ENCODE measurements at places on chromosomes 2 and 18.

DNA sequence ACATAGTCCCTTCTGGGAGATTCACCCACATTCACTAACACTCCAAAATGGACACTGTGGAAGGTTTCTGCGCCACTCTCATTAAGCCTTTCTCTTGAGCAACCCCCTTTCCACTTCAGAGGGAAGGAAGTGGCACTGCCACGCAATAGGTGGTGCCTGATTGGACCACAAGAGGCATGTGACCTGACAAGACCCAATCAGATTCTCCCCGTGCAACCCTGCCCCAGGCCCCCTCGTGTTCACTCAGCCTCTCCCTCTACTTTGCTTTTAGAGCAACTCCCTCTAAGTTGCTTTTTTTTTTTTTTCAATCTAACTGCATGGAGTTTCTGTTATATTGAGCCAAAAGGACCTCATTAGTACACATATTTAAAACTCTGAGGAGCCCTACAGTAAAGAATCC, 158.0 kb downstream of the EN1 start:
- DNase-seq, result no peak

- no peak for DNase-seq
Observed at GRCh38 chr2:122704109-122704563, 948.7 kb downstream of the TSN start.

- DNase-seq, result no peak
Observed at GRCh38 chr2:37111958-37112357, 27.6 kb downstream of the GPATCH11 start.

- DNase-seq, result peak; percentile 60
Observed at GRCh38 chr2:166180951-166181812, 53.4 kb upstream of the SCN1A start.

DNA sequence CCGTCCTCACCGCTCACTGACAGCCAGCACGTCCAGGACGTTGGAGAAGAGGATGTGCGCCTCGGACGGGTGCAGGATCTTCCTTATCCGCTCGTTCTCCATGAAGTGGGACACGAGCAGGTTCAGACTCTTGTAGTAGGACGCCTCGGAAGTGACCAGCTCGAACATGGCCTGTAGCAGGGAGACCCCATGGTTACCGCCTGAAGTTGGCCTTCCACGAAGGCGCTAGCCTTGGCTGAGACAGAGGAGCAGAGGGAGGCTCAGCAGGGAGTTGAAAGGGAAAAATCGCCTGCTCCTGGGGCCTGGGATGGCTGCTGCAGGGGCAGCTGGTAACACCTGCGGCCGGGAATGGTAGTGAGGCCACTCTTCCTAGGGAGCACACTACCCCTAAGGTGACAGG, 24.7 kb downstream of the SNORC start:
- DNase-seq, result no peak

- DNase-seq, result no peak
Observed at GRCh38 chr2:81714817-81715216, 1410.3 kb upstream of the LRRTM1 start.

- no peak for DNase-seq
Observed at GRCh38 chr18:74616494-74616893, 18.8 kb downstream of the ZNF407 start.

DNA sequence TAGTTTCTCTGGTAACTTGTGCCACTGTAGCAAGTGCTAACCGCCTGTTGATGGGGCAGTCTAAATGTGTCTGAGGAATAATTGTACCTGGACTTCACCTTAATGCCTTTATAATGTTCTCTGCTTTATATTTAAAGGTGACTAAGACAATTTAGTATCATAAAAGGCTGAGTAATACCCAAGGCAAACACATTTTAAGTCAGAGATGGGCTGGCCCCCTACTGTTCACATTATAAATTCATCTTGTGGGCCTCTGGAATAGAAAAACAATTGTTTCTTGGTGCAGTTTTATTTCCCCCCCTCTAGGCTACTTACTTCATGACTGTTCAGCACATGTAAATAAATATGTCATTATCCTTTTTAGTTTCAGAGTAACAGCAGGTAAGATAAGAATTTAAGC, 559.3 kb upstream of the PIK3C3 start:
- DNase-seq, result no peak

- no peak for DNase-seq
Observed at GRCh38 chr2:119065146-119065545, 93.4 kb downstream of the C1QL2 start.

DNA sequence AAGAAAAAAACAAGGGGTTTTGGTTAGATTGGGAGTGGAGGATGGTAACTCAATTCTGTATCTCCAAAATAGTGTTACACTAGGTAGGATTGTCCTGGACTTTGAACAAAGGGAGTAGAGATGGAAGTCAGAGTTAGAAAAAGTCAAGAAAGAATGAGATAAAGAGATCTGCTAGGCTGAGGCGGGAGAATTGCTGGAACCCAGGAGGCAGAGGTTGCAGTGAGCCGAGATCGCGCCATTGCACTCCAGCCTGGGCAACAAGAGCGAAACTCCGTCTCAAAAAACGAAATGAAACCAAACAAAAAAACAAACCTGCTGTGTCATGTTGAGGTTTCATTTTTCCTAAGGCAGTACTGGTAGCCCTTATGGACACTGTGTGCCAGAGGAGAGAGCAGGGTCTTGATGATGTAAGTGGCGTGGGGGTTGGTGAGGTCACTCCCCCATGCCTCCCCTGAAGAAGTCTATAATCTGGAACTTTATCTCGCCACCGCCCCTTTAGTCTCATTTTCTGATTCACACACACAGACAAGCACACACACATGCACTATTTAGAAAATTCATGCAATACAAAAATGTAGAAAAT, 10.5 kb downstream of the DRC1 start:
- no peak for DNase-seq

GRCh38 chr2:176085120-176085788, 1.5 kb upstream of the EVX2 start:
- DNase-seq, result no peak

DNA sequence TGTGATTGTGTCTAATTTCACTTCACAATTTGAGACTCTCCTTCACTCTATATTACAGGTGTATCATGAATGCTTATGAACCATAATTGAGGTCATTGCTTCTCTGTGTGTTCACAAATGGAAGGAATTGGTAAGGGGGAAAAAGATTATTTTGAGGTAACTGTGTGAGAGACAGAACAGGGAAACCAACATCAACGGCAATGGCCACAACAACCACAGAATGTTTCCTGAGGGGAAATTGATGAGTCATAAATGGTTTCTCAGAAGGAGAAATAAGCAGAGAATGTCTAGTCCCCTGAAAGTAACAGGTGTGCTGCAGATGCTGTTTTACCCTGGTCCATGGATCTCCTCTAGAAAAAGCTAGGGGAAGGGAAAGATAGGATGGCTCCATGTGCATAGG, 361.2 kb upstream of the GALNT5 start:
- no peak for DNase-seq

- DNase-seq, result peak; percentile 45
Observed at GRCh38 chr2:100244881-100245605, 77.3 kb downstream of the LONRF2 start.

GRCh38 chr2:226890286-226890685, 54.4 kb downstream of the RHBDD1 start:
- no peak for DNase-seq

GRCh38 chr2:157319795-157320194, 5.8 kb downstream of the ERMN start:
- no peak for DNase-seq

- DNase-seq, result peak; percentile 84
Observed at GRCh38 chr2:69770193-69770702, 28.3 kb downstream of the ANXA4 start.

- DNase-seq, result no peak
Observed at GRCh38 chr2:138102664-138103063, 138.4 kb downstream of the HNMT start.

- no peak for DNase-seq
Observed at GRCh38 chr2:136381722-136382633, 264.0 kb upstream of the CXCR4 start.
